CD4-positive, alpha-beta memory T cell (primary cell): ENCODE measurements at places on chromosomes 3 and 15.

DNA sequence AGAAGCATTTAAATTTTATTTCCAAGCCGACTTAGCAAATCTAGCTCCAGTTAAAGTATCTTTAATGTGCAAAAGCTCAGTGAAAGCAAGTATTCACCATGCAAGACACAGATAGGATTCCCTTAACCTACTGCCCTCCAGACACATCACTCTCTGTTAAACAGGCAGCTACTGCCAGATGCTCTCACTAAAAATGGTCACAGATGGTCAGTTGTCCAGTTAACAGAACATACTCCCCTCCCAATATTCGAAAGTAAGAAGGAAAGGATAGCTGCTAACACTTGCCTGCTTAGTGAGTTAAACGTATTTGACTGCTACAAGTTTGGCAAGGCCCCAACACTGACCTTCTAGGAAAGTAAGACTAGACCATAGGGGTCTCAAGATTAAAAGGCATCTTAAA is 73.7 kb downstream of the PRTG start:
- no peaks in the 10 kb centered on the region for H3K36me3 ChIP-seq
- no peak overlapping the region for H3K4me3 ChIP-seq
- H3K27me3 ChIP-seq: no peaks in the 10 kb centered on the region
- no peak for DNase-seq

- H3K27me3 ChIP-seq: no peaks in the 10 kb centered on the region
- no peaks in the 10 kb centered on the region for H3K36me3 ChIP-seq
- no peak overlapping the region for H3K27ac ChIP-seq
- H3K4me3 ChIP-seq: no peak overlapping the region
- no peaks in the 10 kb centered on the region for H3K4me1 ChIP-seq
- DNase-seq: peak; percentile 9
Observed at GRCh38 chr3:149771652-149772271, 19.5 kb upstream of the COMMD2 start.

- DNase-seq: no peak
- H3K4me3 ChIP-seq: no peak overlapping the region
- H3K36me3 ChIP-seq: no peaks in the 10 kb centered on the region
- no peaks in the 10 kb centered on the region for H3K4me1 ChIP-seq
- no peaks in the 10 kb centered on the region for H3K27me3 ChIP-seq
Observed at GRCh38 chr3:190345027-190345821, 23.0 kb upstream of the CLDN1 start.

DNA sequence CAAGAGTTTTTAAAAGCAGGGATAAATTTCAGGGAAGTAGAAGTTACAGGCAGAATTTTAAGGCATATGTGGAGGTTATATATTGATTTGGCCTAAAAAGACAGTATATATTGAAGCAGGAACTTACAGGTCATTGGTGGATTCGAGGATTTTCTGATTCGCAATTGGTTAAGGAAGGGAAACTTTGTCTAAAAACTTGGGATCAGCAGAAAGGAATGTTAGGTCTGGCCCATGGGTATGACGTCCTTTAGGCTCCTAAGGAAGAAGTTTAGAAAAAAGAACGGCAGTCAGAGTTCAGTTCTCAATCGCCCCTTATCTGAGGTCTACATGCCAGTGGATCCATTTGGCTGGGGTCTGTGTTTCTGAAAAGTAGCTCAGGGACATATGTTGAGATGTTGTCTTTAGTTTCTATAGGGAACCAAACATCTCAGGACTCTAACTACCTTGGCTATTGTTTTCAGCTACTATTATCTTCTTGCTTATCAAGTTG is 33.2 kb upstream of the ACP3 start:
- H3K27ac ChIP-seq: no peak overlapping the region
- H3K4me3 ChIP-seq: no peak overlapping the region
- H3K4me1 ChIP-seq: no peaks in the 10 kb centered on the region
- no peaks in the 10 kb centered on the region for H3K27me3 ChIP-seq
- H3K36me3 ChIP-seq: no peaks in the 10 kb centered on the region
- DNase-seq: no peak

GRCh38 chr3:76754247-76754646 is 285.7 kb upstream of the ROBO2 start:
- no peaks in the 10 kb centered on the region for H3K4me1 ChIP-seq
- no peak overlapping the region for H3K4me3 ChIP-seq
- H3K27me3 ChIP-seq: no peaks in the 10 kb centered on the region
- no peaks in the 10 kb centered on the region for H3K36me3 ChIP-seq

DNA sequence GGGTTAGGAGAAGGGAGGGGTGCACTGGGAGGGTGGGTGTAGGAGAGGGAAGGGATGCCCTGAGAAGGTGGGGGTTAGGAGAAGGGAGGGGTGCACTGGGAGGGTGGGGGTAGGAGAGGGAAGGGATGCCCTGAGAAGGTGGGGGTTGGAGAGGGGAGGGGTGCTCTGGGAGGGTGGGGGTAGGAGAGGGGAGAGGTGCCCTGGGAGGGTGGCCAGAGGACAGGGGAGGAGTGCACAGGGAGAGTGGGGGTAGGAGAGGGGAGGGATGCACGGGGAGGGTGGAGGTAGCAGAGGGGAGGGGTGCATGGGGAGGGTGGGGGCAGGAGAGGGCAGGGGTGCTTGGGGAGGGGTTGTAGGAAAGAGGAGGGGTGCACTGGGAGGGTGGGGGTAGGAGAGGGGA is 3.2 kb downstream of the TM4SF19 start:
- DNase-seq: no peak
- no peaks in the 10 kb centered on the region for H3K4me1 ChIP-seq
- H3K27me3 ChIP-seq: no peaks in the 10 kb centered on the region
- no peaks in the 10 kb centered on the region for H3K36me3 ChIP-seq
- H3K27ac ChIP-seq: no peak overlapping the region
- no peak overlapping the region for H3K4me3 ChIP-seq

DNA sequence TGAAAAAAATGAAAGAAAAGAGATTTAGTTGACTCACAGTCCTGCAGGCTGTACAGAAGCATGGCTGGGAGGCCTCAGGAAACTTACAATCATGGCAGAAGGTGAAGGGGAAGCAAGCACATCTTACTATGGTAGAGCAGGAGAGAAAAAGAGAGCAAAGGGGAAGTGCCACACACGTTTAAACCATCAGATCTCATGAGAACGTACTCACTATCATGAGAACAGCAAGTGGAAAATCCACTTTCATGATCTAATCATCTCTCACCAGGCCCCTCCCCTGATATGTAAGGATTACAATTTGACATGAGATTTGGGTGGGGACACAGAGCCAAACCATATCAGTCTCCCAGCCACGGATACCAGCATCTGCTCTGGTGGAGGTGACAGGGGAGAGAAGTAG is 50.8 kb upstream of the CPOX start:
- no peak overlapping the region for H3K4me3 ChIP-seq
- H3K27ac ChIP-seq: no peak overlapping the region
- no peaks in the 10 kb centered on the region for H3K36me3 ChIP-seq
- no peaks in the 10 kb centered on the region for H3K27me3 ChIP-seq
- H3K4me1 ChIP-seq: no peaks in the 10 kb centered on the region

GRCh38 chr3:25442486-25442885 is 14.4 kb downstream of the RARB start:
- no peak overlapping the region for H3K27ac ChIP-seq
- no peaks in the 10 kb centered on the region for H3K36me3 ChIP-seq
- DNase-seq: no peak
- H3K4me3 ChIP-seq: no peak overlapping the region

DNA sequence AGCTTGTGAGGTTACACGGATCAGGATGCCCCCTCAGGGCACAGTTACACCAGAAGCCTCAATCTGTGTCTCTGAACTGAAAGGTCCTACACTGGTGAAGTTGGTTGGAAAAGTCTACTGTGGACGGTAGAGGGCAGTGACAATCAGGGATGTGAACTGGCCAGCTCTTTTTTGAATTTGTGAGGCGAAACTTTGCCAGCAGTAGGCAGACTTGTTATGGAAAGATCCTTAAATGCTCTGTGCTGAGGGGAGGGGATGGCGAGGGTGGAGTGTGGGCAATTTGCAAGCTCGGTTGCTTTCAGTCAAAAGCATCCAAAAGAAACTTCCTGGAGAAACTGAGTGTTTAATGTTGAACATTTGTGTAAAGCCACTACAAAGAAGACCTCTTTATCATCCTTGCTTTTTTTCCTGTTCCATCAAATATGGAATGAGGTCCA is 127.4 kb upstream of the ABHD17C start:
- H3K27me3 ChIP-seq: no peaks in the 10 kb centered on the region
- H3K4me3 ChIP-seq: no peak overlapping the region
- no peaks in the 10 kb centered on the region for H3K4me1 ChIP-seq
- no peak overlapping the region for H3K27ac ChIP-seq

DNA sequence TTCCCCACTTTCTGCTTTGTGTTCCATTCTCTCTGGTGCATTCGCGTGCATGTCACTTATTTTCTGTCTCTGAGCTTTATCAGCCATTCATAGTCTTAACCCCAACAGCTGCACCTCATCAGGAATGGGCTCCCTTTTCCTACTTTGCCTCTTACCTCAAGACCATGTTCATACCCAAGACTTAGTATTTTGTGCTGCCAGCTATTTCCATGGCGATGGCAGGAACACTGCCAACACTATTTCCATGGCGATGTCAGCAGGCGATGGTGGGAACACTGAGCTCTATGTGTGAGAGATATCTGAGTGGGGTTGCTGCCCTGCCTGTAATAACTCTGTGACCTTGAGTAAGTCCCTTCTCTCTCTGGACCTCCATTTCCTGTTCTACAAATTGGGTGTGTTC is 5.5 kb downstream of the ZNF35 start:
- no peak overlapping the region for H3K27ac ChIP-seq
- H3K36me3 ChIP-seq: peaks cover 3% of the 10 kb centered on the region
- no peak for DNase-seq

DNA sequence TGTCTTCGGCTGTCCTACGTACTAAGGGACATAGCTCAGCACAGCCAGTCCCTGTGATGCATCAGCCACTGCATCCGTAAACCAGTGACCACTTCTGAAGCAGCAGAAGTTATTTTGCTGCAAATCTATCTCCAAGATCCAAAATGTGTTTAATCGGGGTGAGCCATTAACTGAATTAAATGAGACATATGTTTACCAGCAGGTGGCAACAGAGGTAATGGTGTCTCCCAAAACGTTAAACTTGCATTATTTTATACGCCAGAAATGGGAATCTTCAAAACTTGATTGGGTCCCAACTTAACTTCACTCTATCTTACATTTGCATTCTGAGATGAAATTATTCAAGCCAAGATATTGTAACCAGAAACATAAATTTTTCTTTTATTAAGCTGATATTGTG is 75.3 kb upstream of the BOC start:
- no peaks in the 10 kb centered on the region for H3K36me3 ChIP-seq
- no peak overlapping the region for H3K27ac ChIP-seq
- H3K4me3 ChIP-seq: no peak overlapping the region
- no peak for DNase-seq
- H3K4me1 ChIP-seq: no peaks in the 10 kb centered on the region

DNA sequence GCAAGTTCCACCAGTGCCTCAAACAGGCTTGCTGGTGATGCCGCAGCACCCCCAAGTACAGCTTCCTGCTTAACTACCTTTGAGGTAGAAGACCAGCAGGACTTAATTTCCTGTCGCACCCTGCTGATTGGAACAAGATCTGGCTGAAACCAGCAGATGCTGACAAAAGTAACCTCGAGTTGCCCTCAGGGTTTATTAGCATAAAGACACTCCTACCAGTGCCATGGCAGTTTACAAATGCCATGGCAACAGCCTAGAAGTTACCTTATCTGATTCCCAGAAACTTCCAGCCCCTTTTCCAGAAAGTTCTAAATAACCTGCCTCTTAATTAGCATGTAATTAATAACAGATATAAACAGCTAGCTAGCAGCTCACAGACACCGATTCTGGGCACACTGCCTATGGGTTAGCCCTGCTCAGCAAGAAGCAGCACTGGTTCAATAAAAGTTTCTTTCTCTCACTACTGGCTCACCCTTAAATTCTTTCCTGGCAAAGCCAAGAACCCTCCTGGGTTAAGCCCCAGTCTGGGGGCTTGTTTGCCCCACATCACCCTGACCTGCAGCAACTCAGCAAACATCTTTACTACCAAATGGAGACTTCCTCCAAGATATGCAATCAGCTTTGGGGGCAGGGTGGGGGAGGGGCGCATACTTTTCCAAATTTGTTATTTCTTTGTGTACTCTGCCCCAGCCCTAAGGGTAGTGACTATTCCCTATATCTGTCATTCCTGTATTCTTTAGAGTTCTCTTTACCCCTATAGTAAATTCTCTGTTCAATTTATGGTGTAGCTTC is 54.2 kb downstream of the MAP4 start:
- DNase-seq: peak; percentile 43
- H3K4me3 ChIP-seq: no peak overlapping the region
- H3K27ac ChIP-seq: no peak overlapping the region
- H3K4me1 ChIP-seq: peaks cover 21% of the 10 kb centered on the region
- no peaks in the 10 kb centered on the region for H3K36me3 ChIP-seq
